ENCODE measurements at places on chromosomes 4 and X. TPM values are rescaled to one million over a fixed set of nuclear protein-coding genes. Genes with fewer than 3 reads are reported as not detected.

DNA sequence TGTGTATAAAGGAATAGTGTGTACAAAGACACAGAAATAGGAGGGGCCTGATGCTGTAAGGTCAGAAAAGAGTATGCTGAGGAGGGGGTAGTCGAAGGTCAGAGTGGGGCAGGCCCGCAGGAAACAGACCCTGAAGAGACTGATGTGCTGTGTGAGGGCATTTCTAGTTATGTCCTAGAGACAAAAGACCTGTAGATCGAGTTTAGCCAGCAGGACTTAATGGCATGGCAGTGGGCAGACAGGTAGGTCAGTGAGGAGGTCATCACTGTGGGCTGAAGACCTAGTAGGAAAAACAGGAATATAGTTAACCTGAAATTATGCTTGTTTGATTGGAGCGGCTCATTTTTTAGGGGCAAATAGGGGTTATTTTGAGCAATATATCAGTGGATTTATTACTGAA is 57.1 kb downstream of the KIAA0232 start:
- DNase-seq = peak; percentile 32

DNA sequence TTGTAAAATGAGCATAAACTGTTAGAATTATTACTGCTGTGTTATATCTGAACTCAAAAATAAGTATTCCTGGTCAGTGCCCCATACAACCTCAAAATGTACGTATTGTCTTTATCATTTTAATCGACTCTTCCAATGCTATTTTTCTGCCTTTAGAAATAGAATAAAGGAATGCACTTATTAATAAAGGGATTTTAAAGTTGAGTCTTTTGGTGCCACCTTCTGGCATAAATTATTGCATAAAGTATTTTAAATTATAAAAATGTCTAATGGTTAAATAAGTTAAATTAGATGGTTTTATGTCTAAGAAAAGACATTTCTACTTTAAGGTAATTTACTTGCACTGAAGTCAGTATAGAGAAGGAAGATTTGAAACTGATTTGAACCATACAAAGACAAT is 424.0 kb upstream of the NDST4 start:
- peak; percentile 45 for DNase-seq

- DNase-seq = no peak
These were observed 2353.6 kb downstream of the PCDH7 start for GRCh38 chr4:33073811-33074210.

GRCh38 chr4:79298027-79298426 is 27.8 kb downstream of the NAA11 start:
- no peak for DNase-seq

GRCh38 chr4:75001871-75002270 is 69.0 kb downstream of the PARM1 start:
- DNase-seq = no peak

- DNase-seq = no peak
These were observed 93.3 kb downstream of the RASGEF1B start for GRCh38 chr4:81378386-81378785.

GRCh38 chr4:181364504-181364903 is 878.7 kb upstream of the TENM3 start:
- DNase-seq = no peak

GRCh38 chr4:185550933-185551332 is 15.6 kb upstream of the PDLIM3 start:
- DNase-seq = no peak

DNA sequence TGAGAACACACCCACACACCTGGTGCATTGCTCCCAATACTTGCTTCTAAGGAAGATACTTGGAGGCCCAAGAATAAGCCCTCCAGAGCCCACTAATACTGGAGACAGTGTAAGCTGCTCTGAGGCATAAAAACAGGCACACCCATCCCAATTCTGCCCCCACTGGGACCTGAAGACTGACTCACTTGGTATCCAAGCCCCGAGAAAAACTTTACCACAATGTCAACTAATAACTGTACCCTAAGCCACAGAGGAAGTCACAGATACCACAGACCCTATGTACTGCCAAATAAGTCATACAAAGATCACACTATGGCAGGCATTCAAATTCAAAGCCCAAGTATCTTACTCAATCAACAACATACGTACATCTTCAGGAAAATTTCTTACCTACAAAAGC is 398.2 kb upstream of the SPANXN1 start:
- DNase-seq = no peak

Gene SLITRK4
- total RNA-seq = not detected

Gene SMR3A
- not detected for total RNA-seq

Gene ERAS
- not detected for total RNA-seq

Gene ING2
- total RNA-seq = 4.8 TPM

Measured in HT-29 (cell line).